Endothelial cell of umbilical vein (primary cell): ENCODE measurements at places on chromosomes 12 and 14. TPM values are rescaled to one million over a fixed set of nuclear protein-coding genes. Genes with fewer than 3 reads are reported as not detected.

KRT2 gene
- not detected in 2 replicates for total RNA-seq

TDG gene
- 35.1 and 36.8 TPM in 2 replicates for total RNA-seq

KRT75 gene
- total RNA-seq: not detected in 2 replicates

BRF1 gene
- total RNA-seq: 37.9 and 47.2 TPM in 2 replicates

TAOK3 gene
- total RNA-seq: 23.1 and 28.9 TPM in 2 replicates

IL22 gene
- not detected in 2 replicates for total RNA-seq

CISTR gene
- not detected in 2 replicates for total RNA-seq

SSPN gene
- total RNA-seq: 0.65 and 2.1 TPM in 2 replicates

SMOC1 gene
- 0.78 and 0.97 TPM in 2 replicates for total RNA-seq

SPSB2 gene
- total RNA-seq: 3.9 and 6.9 TPM in 2 replicates

ALG10B gene
- 6.3 and 9.0 TPM in 2 replicates for total RNA-seq

SLC17A8 gene
- total RNA-seq: not detected in 2 replicates

SRGAP1 gene
- total RNA-seq: 10.8 and 16.3 TPM in 2 replicates

ABCC9 gene
- total RNA-seq: not detected in 2 replicates

ACOT2 gene
- 9.5 and 28.8 TPM in 2 replicates for total RNA-seq

POU6F1 gene
- total RNA-seq: 14.4 and 17.5 TPM in 2 replicates

GPRC5D gene
- total RNA-seq: not detected in 2 replicates

NYNRIN gene
- total RNA-seq: 42.8 and 45.1 TPM in 2 replicates

KRT73 gene
- not detected in 2 replicates for total RNA-seq

TEX52 gene
- total RNA-seq: not detected in 2 replicates

PTGER2 gene
- not detected in 2 replicates for total RNA-seq

FGF6 gene
- not detected in 2 replicates for total RNA-seq

KLRC4 gene
- total RNA-seq: not detected in 2 replicates

GARIN6 gene
- not detected in 2 replicates for total RNA-seq

PYM1 gene
- 23.5 and 24.9 TPM in 2 replicates for total RNA-seq

LRP1-AS gene
- total RNA-seq: not detected in 2 replicates

GPR65 gene
- 0.07 TPM in 1 of 2 replicates, not detected in the other for total RNA-seq

ATL1 gene
- total RNA-seq: 2.8 and 5.1 TPM in 2 replicates

LHX5 gene
- total RNA-seq: not detected in 2 replicates

FLRT2 gene
- 125 and 202 TPM in 2 replicates for total RNA-seq
